ENCODE measurements at places on chromosomes 7 and 10.

DNA sequence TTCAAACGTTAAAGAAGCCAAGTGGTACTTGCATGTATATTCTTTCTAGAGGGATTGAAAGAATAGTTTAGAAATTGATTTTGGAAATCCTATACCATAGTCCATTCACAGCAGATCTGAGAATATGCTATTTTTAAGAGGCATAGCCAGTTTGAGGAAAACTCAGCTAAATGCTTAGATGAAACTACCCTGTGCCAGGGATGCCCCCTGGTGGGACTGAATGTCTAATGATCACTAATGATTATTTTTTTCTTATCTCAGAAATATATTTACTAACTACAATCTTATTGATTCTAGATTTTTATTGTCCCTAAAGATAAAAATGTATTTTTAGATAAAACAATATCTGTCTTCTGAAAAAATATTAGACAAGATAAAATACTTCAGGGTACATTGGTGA is 844.9 kb upstream of the PHF14 start:
- no peak for DNase-seq

- DNase-seq, result no peak
These were observed 581 bp downstream of the PTPRZ1 start for GRCh38 chr7:121873289-121874194.

DNA sequence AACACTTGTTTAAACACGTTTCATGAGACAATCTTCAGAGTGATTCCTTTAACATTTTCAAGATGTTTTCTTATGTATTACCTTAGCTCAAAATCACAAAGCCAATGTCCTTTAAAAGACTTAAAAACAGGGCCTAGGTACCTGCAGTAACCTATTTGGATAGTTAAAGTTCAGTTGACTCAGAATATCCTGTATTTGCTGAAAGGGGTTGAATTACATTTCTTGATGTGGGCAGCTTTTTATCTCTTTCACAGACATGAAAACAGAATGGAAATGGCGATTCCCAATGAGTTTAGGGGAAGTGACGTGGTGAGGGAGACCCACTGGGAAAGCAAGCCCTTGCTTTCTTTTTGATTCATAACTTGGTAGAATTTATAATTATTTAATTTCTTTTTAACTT is 324.4 kb upstream of the AOAH start:
- DNase-seq, result no peak

GRCh38 chr7:97064972-97065587 is 40.4 kb upstream of the DLX5 start:
- DNase-seq, result no peak

GRCh38 chr10:120386896-120387295 is 70.1 kb upstream of the PLPP4 start:
- no peak for DNase-seq

DNA sequence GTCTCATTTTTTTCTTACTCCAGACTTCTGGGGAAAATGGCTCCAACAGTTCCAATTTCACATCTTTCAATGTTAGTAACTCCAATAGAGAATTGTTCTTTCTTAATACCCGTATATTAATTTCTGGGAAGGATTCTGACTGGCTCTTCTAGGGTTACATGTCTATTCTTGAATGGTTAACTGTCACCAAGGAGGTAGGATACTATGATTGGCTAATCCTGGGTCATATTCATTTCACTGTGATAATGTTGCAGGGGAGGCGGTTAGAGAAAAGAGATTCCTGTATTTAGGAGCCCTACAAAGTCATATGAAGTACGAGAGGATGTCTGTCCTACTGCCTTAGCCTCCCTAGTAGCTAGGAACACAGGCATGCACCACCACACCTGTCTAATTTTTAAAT is 16.1 kb upstream of the VCL start:
- no peak for DNase-seq

DNA sequence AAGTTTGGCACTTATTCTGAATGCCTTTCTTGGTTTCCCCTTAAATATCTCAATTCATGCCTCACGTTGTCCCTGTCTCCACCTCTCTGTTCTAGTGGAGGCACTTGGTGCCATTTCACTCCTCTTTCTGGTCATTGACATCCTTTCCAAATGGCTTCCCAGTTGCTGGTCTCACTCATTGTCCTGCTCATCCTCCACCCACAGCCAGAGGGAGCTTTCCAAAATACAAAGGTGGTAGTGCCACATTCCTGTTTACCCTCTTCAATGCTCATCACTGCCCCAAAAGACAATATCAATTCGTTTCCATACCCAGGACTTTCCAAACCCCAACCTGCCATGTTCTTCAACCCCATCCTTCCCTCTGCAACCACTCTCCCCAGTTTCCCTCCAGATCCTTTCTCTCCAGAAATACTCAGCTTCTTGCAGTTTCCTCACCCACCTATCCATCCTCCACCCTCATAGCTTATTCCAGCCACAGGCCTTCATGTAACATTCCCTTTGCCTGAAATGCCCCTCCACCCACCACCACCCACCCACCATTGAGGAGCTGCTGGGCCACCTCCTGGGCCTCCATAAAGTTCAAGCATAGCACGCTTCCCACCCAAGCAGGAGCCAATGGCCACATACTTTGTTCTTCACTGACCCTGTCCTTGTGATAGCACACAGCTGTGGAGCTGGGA is 63.1 kb upstream of the ADRB1 start:
- no peak for DNase-seq

- no peak for DNase-seq
These were observed 54.9 kb upstream of the DPYSL4 start for GRCh38 chr10:132131581-132132420.

GRCh38 chr10:89867964-89868363 is 166.6 kb downstream of the KIF20B start:
- no peak for DNase-seq

DNA sequence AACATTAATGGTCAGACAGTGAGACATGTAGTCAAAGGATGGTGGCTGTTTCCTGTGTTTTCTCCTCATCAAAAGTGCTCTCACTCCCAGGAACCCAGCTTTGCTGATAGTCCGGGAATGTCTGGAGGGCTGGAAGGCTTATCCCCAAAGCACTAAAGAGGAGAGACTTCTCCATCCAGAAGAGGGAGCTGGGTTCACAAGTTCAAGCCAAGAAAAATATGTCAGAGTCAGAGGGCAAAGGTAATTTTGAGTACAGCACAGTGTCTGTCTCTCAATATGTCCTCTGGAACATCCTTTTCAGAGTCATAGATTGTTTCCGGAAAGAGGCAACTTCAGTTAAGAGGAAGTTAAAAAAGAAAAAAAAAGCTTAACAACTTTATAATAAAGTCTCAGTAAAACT is 281.5 kb upstream of the PHYHIPL start:
- no peak for DNase-seq

- no peak for DNase-seq
These were observed 17.3 kb downstream of the MYOF start for GRCh38 chr10:93464776-93465388.

DNA sequence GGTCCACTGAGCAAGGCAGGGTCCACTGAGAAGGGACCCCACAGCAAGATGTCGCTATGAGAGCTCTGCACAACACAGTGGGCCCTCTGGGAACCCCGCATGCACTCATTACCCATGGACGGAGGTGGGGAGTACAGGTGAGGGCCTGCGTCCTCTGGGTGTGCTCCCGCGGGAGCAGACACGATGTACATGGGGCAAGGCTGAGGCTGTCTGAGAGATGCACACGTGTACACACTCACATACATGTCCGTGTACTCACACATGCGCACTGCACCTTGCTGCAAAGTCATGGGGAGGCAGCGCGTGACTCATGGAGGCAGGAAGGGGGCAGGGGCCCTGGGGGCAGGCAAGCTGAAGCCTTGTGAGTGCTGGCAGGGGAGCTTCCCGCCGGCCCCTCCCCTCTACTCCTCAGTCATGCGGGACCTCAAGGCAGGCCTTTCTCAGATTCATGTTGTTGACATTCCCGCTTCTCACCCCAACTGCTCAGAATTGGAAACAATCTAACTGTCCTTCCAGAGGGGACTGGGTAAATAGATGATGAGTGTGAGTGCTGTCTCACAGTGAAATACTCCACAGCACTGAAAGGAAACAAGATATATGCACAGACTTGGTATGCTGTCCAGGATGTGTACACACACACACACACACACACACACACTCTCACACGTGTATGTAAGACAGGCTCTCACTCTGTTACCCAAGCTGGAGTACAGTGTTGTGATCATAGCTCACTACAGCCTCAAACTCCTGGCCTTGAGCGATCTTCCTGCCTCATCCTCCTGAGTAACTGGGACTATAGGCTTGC is 40.0 kb downstream of the GOLGA7B start:
- no peak for DNase-seq

DNA sequence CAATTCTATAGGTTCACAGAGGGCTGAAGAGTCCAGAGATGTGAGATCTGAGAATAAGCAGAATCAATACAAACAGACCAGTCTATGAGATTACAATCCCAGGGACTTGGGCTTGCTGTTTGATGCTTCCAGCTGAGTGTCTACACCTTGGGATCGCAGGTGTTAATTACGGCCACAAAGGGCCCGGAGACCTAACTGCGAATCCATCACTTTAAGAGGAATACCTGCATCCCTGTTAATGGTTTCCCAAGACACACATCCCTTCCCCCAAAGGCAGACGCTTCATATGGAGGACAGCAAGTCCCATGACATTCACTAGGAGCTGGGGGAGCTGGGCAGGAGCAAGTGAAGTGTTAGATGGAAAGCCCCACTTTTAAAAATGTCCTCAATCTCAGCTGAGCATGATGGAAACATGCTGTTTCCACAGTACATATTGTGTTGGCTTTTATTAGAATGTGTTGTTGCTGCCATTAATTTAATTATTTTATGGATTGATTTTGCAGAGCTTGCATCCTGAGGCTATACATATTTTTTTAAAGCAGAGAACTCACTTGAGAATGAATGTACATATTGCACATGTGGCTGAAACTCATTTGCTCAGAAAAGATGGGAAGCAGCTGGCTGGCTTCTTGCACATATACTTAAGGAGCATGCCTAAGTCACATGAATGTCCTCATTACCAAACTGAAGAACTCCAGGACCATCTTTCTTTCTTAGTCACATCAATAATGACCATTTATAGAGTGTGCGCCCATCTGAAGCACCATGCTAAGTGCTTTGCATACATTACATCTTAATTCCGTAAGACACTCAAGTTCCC is 151.3 kb downstream of the NEBL start:
- DNase-seq, result no peak

GRCh38 chr7:123782071-123782798 is 33.4 kb upstream of the WASL start:
- DNase-seq, result no peak

DNA sequence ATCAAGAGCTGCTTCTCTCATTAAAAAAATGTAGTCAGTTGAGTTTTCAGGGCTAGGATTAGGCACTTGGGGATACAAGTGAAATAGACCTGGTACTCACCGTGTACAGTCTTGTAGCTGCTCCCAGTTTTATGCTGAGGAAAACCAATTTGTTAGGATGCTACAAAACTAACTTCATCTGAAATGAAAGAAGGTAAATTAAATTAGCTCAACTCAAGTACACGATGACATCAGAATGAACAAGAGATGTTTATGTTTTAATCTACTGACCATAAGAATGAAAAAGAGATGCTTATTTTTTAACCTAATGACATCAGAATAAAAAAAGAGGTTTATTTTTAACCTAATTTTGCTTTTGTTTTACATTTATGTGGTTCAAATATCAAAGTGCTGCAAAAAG is 73.7 kb downstream of the AP3M1 start:
- DNase-seq, result no peak

- DNase-seq, result no peak
These were observed 32.1 kb upstream of the MDFIC start for GRCh38 chr7:114889646-114890285.

- DNase-seq, result no peak
These were observed 52.6 kb downstream of the CAV1 start for GRCh38 chr7:116577320-116577871.

DNA sequence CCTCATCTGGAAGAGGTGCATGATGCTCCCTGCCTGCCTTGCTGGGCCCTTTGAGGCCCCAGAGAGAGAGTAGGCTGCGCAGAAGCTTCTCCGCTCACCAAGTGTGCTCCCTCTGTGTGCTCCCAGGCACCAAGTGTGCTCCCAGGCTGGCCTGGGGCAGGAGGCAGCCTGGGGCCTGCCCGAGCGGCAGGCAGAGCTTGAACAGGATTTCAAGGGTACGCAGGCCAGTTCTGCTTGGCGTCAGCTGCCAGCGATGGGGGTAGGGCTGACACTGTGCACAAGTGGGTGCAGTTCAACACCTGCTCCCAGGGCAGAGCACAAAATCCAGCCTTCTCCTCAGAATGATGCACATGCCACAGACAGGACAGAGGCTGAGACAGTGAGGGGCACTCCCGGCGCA is 119.7 kb downstream of the FAM53B start:
- no peak for DNase-seq

DNA sequence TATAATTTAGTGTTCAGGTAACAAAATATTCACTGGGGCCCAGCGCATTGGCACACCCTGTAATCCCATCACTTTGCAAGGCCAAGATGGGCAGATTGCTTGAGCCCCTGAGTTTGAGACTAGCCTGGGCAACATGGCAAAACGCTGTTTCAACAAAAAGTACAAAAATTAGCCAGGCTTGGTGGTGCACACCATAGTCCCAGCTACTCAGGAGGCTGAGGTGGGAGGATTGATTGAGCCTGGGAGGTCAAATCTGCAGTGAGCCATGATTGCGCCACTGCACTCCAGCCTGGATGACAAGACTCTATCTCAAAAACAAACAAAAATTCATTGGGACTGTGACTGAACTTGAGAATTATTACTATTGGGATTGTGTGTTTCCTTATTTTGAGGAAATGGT is 40.4 kb upstream of the TRUB1 start:
- no peak for DNase-seq

DNA sequence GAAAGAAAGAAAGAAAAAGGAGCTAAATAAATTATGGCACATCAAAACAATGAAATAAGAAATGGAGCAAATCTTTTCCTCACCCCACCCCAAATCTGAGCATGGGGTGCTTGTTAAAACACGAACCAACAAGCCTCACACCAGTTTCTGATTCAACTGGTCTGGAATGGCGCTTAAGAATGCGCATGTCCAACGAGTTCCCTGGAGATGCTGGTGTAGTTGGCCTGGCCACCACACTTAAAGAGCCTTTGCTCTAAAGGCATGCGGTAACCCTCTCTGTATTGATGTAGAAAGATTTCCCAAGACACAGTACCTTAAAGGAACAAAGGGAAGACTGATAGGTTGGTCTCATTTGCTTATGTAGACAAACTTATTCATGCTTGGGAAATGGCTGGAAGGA is 49.1 kb upstream of the STEAP1B start:
- DNase-seq, result no peak

GRCh38 chr7:149719050-149719899 is 54.1 kb downstream of the ZNF467 start:
- no peak for DNase-seq

- DNase-seq, result no peak
These were observed 326.3 kb downstream of the TCERG1L start for GRCh38 chr10:130985158-130985753.

GRCh38 chr10:120477743-120478141 is 20.7 kb downstream of the PLPP4 start:
- no peak for DNase-seq

GRCh38 chr10:44309361-44309760 is 75.5 kb downstream of the CXCL12 start:
- DNase-seq, result no peak

GRCh38 chr10:87661861-87662785 is 2.4 kb downstream of the PAPSS2 start:
- DNase-seq, result no peak
